ENCODE measurements at places on chromosomes 5 and 9.

- DNase-seq: no peak
Observed at GRCh38 chr9:114855488-114855887, 49.6 kb upstream of the TNFSF15 start.

DNA sequence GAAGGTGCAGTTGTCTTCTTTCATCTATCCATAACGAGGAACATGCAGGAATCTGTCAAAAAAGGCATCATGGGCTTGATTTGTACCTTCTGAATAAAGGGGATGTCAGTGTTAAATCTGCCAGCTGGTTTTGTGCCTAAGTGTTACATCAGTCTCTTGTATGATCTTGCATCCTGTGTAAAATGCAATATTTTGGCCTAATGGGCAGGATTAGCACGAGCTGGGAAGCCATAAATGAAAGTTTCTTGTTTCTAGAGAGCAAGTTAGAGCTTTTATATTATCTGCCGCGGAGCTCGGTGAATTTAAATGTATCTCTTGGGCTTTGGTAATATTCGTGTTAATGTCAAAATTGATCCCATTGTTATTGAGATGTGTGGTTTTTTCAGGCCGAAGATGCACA lies 526.1 kb upstream of the WWC1 start:
- no peak for DNase-seq

DNA sequence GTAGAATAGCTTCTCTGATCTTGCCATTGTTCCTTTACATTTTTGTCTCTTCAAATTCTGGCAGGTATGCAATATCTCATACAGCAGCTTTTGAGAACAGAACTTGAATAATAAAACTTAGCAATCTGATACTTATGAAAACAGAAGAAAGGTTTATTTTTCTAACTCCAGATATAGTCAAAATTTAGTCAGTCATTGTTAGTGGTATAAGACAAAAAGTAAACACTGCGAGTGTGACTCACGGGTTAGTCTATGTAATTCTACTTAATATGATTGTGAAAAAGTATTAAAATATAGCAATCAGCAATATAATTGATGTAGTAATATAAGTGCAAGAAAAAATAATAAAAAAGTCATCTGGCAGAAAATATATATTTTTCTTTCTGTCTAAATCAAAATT lies 910.4 kb downstream of the DNAH5 start:
- no peak for DNase-seq

DNA sequence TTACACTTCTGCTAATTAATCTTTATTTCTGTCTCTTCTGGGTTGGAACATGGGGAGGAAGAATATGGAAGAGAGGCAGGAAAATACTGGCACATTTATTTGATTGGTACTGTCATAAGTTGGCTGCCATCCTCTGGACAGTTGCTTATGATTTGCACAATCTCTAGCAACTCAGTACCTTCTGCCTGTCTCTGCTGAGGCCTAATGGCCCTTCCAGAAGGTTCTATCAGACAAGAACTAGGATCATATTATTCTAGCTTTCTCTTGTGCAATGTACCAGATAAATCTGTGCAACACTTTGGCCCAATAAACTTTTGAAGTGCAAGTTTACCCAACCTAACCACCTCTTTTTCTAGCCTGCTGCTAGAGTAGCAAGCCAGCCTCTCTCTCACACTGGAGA lies 335.0 kb downstream of the ARRDC3 start:
- DNase-seq: no peak

DNA sequence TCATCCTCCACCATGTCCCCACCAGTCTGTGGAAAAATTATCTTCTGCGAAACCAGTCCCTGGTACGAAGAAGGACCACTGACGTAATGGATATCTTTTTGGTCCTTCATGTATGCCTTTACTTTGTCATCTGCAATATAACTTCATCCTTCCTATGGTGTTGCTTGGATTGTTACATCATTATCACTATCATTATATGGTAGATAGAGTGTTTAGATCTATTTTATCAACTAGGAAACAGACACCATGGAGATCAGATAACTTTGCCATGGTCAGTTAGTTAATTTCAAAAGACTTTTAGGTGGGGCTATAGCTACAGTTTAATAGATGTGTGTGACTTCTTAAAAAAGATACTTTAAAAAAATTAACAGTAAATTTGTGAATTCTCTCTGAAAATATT lies 23.8 kb upstream of the CAMLG start:
- no peak for DNase-seq
